ENCODE measurements at places on chromosomes 13 and 19.
A peak's percentile ranks its signal among the peaks of the same experiment; 100 is the strongest.

DNA sequence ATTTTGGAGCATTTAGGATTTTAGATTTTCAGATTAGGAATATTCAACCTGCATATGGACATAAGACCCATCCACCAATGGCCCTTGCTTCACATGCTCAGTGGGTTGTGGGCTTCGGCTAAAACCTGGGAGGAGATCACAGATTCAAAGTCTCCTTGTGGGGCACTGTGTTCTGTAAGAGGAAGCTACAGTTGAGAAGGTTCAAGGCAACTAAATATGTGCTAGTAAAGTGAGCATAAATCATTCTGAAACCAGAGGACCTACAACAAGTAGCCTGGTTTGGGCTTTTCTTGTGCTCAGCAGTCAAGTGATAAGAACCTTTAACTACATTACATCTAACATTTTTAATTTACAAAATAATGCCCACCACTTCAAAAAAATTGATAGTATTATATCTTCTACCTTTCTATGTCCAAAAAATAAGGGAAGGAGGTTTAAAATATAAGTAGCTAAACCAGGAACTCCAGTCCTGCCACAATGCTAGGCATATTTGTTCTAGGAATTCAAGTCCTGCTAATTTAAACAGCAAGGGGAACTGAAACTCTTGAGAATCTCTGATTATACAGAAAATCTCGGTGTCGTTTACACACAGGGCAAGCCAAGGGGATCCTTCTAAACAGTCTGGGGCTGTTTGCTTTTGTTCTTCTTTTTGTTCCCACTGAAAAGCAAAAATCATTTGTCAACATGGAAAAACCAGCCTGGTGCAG is 36.6 kb downstream of the FOXO1 start:
- DNase-seq = no peak

GRCh38 chr13:39036212-39036611 is 1.7 kb downstream of the PROSER1 start:
- peak; percentile 37 for DNase-seq

DNA sequence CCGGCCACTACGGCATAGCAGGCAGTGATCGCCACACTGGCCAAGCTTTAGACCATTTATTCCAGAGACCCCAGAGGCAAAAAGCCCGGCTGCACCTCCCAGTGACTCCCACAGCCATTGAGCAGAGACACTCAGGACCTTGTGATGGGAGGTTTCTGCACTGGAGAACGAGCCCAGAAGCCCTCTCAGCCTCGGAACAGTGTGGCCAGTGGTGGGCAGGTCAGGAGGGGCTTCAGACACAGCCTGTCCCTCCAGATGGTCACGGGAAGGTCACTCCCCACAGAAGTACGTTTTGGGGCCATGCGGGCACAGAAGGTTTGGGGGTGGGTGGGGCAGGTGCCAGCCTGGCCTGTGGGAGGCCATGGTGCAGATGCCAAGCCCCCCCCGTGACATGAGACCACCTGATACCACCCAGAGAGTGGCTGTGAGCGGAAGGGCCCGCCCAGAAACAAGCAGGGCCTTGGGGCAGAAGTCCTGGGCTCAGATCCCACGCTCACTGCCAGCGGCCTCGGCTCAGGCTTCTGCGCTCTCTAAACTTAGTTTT is 599 bp upstream of the F10 start:
- DNase-seq = no peak

DNA sequence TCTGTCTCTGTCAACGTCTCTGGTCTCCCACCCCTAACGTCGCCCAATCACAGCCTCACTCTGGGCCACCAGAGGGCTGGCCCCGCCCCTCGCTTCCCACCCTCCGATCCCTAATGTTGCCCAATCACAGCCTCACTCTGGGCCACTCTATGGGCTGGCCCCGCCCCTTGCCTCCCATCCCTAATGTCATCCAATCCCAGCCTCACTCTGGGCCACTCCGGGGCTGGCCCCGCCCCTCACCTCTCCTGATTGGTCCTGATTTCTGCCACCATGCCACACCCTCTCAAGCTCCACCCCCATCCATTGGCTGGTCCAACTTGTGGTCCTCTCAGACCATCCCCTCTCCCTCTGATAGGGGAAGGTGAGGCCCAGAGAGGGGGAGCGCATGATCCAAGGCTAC is 24.9 kb downstream of the CELF5 start:
- DNase-seq = no peak

DNA sequence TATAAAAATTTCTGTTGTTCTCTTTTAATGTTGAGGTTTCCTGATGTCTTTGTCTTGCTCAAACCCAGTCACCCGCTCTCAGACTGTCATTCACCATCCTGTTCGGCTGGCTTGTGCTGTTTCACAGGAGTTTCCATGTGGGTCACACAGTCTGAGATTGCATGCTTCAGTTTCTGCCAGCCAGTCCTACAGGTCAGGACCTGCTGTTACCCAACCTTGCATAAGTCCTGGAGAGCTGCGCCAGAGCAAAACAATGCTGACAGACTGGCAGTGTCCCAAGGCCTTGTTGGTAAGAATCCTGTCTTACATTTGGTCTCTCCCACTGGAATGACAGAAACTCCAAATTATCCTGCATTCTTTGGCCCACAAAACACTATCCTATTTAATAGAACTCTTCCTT is 340.0 kb upstream of the SLITRK5 start:
- peak; percentile 91 for DNase-seq

GRCh38 chr13:108618233-108618632 is 11.2 kb upstream of the MYO16 start:
- no peak for DNase-seq

All from mammary epithelial cell (primary cell).